CD4-positive, alpha-beta T cell treated with Interferon gamma for 1 hour (primary cell): ENCODE measurements at places on chromosomes 2 and 18.

DNA sequence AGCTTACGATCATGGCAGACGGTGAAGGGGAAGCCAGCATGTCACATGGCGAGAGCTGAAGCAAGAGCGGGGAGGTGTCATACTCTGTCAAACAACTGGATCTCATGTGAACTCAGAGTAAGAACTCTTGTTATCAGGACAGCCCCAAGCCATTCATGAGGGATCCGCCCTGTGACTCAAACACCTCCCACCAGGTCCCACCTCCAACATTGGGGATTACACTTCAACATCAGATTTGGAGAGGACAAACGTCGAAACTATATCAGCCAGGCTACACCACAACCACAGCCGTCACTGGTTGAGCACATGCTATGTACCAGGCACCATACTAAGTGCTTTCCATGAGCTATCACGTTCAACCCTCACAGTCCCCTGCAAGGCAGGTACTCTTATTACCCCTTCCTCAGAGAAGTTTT lies 293.8 kb downstream of the PRKCE start:
- DNase-seq, result no peak

- DNase-seq, result peak; percentile 9
These were observed 187.0 kb downstream of the HAUS1 start for GRCh38 chr18:46291149-46291548.

- DNase-seq, result no peak
These were observed 132.8 kb upstream of the GALNT5 start for GRCh38 chr2:157124731-157125130.

- DNase-seq, result no peak
These were observed 467.7 kb upstream of the CELF4 start for GRCh38 chr18:38033282-38033681.

DNA sequence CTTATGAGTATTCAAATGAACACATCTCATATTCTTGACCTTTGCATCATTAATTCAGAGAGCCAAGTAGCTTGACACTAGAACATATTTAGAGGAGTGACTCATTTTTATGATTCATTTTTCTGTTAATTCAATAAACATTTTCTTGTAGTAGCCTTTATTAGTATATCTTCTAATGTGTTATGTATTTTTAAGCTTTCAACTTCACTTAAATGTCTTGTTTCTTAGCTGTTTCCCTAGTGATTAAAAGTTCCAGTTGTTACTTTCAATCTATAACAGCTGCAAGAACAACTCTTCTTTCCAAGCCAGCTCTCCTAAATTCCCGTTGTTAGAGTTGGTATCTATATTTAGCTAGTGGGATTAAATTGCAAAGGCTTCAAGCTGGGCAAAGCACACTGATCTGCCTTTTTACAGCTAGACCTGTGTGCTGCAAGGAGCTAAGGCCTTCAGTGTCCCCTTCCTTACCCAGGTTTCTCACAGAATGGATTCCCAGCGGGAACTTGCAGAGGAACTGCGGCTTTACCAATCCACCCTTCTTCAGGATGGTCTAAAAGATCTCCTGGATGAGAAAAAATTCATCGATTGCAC lies at the start of gene KLHL41:
Gene KLHL41 (plus strand): TSS at position 405 of the 588 bp plus-strand sequence. CDS start 77 bp downstream, at position 482.
- DNase-seq, result no peak

GRCh38 chr2:97698530-97698929 lies 14.8 kb upstream of the ZAP70 start:
- DNase-seq, result no peak

DNA sequence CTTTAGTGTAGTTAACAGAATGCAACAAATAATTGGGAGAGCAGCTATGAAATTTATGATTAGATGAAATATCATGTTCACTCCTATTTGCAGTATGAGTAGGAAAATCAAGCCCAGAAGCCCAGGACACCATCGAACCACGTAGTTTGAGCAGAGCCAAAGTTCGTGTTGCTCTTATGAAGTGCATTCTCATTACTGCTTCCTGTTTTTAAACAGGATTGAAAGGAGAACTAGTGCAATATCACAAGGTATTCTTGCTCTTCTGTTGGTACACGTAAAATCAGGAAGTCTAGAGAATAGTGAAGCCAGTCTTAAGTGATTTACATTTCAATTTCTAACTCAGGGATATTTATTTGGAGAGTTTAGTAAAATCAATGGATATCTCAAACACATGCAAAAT lies 21.1 kb downstream of the ARHGAP15 start:
- no peak for DNase-seq

DNA sequence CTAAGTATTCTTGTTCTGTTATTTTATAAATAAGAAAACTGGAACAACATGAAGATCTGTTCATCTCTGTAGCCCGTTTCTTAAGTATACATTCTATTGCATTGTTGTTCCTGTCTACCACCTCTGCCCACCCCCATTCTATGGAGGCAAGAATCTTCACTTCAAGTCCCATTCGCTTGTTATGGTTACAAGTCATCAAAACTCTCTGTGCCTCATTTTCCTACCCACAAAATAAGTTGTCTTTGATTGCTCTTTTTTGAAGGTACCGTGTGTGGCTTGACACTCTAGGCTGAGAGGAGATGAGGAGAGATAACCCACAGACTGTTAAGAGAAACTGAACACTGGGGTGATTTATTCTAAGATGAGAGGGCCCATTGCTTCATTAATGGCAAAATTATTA lies 2.9 kb upstream of the EVA1A start:
- DNase-seq, result no peak

GRCh38 chr2:59217360-59217759 lies 976.2 kb upstream of the FANCL start:
- no peak for DNase-seq

DNA sequence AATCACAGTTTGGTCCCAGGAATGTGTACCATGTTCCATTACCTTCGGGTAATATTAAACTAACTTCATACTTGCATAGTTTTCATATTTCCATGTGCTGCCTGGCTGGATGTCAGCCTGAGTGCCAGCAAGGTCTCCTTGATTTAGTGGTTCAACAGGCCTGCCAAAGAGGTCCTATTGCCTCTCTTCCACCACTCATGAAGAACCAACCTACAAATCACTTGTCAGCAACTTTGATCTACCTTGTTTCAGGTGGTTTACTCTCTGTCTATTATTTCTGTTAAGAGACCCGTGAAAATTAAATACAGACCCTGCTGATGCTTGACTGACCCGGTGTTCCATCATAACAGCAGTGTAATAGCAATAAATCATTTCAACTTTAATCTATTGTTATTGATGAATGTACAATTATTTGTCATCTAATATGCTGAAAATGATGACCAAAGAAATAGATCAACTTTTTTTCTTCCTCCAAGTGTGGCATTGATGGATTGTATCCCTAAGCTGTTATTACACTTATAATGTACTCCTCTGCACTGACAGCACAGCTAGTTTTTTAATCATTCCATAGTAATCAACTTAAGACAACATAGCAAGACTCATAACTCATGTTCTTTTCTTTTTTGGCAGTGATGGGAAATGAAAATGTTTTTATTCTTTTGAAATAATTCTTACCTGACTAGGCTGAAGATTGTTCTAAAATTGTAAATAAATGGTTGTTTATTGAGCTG lies 1220.2 kb upstream of the ACVR2A start:
- no peak for DNase-seq

DNA sequence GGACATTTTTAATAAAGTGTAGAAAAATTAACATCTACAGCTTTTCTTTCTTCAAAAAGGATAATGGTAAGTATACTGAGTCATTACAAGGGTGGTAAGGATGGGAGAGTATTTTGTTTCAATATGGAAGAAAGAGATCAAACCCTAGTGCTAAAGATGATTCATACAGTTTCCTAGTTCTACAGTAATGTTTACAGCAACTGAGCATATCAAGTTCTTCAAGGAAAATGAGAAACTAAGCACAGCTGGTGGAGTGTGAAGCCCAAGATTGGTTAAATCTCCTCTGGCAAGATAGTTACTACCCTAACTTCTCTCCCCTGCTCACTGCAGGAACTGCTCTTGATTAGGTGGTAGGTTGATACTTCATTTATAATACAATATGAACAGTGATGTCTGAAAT lies 467.5 kb downstream of the XIRP2 start:
- DNase-seq, result no peak

GRCh38 chr2:152861349-152861942 lies 143.0 kb downstream of the ARL6IP6 start:
- DNase-seq, result no peak

GRCh38 chr2:237205043-237205541 lies 119.4 kb downstream of the COPS8 start:
- DNase-seq, result no peak

DNA sequence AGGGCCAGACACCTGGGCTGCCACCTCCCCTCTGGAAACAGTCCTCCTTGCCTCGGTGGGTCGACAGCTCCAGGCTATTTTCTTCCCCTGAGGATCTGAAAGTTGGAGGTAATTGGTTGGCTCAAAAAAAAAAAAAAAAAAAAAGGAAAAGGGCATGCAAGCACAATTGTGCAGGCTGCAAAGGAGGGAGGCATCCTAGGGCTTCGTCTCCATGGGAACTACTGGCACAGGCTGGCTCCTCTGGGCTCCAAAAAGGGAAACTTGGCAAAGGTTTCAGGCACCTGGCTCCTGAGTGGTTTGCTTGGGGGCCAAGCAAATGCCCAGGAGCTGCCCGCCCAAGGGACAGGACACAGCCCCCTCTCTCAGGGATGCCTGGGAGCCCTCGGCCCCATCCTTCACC lies 1.1 kb upstream of the KCNIP3 start:
- DNase-seq, result no peak

GRCh38 chr2:159712929-159713420 lies 669 bp downstream of the MARCHF7 start:
- DNase-seq, result no peak

GRCh38 chr2:120994301-120994995 lies 258.8 kb downstream of the GLI2 start:
- no peak for DNase-seq

DNA sequence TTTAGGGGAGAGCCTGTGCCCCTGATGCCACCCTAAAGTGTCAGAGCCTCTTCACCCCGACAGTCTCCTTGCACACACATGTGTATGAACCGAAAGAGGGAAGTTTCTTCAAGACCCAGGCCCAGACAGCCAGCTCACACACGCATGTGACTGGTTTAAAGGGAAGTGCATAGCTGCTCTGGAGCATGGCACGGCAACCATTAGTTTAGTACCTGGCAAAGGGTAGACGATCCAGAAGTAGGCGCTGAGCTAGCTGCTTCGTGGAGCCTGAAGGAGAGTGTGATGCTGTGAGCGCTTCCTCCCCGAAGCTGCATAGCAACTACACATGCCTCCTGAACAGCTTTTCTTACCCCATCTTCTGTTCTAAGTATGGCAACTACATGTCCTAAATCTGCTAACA lies 91.7 kb downstream of the ZCCHC2 start:
- no peak for DNase-seq

DNA sequence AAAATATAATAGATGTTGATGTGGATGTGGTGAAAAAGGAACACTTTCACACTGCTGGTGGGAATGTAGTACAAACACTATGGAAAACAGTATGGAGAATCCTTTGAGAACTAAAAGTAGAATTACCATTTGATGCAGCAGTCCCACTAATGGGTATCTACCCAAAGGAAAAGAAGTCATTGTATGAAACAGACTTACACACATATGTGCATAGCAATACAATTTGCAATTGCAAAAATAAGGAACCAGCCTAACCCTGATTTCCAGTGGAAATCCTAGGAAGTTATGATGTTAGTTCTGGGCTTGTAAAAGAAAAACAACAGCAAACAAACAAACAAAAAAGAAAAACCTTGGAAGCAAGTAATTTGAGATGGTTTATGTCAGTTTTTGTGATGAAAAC lies 28.6 kb upstream of the CLASP1 start:
- no peak for DNase-seq

GRCh38 chr18:13580351-13580750 lies 146.0 kb downstream of the FAM210A start:
- no peak for DNase-seq

GRCh38 chr2:42799881-42800280 lies 7.5 kb upstream of the HAAO start:
- DNase-seq, result no peak

DNA sequence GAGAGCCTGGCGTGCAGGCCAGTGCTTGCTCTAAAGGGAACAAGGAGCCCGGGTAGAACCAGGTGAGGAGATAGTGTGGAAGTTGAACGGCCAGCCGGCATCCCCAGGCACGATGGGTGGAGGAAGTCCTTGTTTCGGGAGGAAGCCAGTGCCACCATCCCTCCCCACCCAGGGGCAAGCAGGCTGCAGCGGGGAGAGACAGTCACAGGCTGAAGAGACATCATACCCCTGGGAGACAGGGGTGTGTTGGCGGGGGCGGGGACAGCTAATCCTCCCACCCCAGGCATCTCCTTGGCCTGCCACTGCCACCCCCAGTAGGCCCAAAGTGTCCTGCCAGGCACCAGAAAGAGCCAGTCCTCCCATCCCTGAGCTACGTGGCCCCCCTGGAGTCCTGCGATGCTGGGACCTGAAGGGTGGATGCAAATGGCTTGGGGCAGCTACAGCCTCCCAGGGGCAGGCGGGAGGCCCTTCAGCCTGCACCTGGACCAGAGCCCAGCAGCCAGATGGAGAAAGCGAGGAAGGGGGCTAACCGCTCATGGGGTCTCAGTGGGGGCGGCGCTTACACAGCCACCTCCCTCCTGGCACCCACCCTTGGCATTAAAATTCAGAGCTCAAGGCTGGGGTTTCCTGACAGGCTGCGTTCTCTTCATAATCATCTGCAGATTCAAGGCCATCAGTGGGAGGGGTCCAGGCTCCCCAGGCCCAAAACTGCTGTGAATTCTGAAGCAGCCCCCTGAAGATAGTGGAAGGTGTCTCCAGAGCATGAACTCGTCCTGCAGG lies 14.8 kb upstream of the GPR55 start:
- no peak for DNase-seq

DNA sequence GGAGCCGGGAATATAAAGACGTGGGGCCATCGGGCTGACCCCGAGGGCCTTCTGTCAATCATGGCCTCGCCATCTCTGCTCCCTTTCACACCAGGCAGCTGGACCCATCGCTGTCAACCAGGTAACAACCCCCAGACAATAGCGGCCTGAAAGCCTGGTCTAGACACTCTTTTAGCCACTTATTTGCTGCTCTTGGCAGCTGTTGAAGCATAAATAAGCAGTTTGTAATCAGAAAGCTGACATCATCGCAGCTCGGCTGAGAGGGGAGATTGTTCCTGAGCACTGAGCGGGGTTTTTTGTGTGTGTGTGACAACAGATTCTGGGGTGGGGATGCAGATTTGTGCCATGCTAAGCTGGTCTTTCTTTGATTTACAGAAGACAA lies 423.6 kb upstream of the POU3F3 start:
- no peak for DNase-seq

DNA sequence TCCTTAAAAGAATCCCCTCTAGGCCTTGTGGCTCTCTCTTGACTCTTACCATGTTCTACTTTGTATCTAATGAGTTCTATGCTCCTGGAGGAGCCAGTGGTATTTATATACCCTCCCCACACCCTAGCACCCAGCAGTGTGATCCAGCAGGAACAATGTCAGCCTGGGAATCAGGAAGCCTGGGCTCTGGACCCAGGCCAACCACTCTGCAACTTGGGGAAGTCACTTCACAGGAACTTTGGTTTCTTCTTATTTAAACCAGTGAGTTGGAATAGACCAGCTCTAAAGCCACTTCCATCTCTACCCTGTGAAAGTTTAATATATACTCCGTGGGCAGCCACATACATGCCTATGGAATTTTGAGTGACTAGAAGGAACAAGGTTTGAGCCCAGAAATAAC lies 11.6 kb upstream of the SPTBN1 start:
- DNase-seq, result no peak

- no peak for DNase-seq
These were observed 44.1 kb downstream of the TMEM163 start for GRCh38 chr2:134674687-134675086.

GRCh38 chr2:70520825-70521224 lies 32.8 kb downstream of the TGFA start:
- no peak for DNase-seq

GRCh38 chr2:18525852-18526251 lies 34.6 kb downstream of the RDH14 start:
- no peak for DNase-seq

GRCh38 chr2:15899751-15900493 lies 40.4 kb upstream of the MYCN start:
- DNase-seq, result no peak
